Activated T-helper 2 cell treated with anti-CD3 and anti-CD28 coated beads, Interferon-gamma antibody, Interleukin-2, Interleukin-4, amounts not matched to agents 10 μg/mL and 5 μg/mL and 100 μg/mL, durations not matched to agents 14 hours and 24 hours and 36 hours (primary cell): ENCODE measurements at places on chromosomes 6 and 20. TPM values are rescaled to one million over a fixed set of nuclear protein-coding genes. Genes with fewer than 3 reads are reported as not detected.

DNA sequence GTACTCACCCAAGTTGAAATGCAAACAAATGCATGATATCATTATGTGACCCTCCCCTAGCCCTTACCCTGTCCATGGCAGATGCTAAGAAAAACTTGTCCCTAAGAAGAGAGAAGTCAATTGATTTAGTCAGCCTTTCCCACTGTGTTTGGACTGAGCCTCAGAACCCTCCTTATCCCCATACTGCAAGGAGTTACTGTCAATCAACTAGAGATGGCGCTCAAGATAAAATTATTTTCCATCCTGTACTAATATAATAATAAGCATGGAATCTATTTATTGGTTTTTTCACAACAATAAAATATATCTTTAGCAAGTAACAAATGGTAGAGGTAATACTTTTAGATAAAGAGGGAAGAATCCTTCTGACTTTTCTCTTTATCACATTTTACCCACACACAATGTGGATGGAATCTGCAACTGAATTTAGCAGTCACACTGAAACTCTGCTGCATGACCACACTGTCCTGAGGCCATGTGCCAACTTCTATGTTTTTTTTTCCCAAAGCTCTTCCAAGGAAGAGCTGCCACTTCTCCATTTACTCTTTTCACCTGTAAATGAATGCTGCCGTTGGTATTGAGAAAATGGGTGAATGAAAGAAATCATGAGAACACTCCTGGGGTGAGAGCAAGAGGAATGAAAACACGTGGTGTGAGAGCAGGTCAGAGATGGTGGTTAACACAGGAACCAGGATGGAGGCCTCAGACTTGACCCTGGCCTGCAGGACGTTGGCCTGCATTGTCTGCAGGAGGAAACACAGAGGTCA, 10.5 kb downstream of the NT5E start:
- DNase-seq, result no peak

DNA sequence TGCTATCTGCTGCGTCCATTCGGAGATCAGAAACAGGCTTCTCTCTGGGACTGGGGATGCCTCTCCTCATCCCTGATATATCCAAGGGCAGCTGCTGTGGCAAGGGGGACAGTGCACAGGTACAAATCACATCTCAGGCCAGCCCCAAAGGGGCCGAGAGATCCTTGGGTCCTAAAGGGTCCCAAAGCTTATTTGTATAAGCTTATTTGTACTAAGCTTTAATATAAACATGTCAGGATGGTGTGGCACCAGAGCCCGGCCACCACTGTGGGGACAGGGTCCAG, 45.3 kb downstream of the FGD2 start:
- DNase-seq, result no peak

DNA sequence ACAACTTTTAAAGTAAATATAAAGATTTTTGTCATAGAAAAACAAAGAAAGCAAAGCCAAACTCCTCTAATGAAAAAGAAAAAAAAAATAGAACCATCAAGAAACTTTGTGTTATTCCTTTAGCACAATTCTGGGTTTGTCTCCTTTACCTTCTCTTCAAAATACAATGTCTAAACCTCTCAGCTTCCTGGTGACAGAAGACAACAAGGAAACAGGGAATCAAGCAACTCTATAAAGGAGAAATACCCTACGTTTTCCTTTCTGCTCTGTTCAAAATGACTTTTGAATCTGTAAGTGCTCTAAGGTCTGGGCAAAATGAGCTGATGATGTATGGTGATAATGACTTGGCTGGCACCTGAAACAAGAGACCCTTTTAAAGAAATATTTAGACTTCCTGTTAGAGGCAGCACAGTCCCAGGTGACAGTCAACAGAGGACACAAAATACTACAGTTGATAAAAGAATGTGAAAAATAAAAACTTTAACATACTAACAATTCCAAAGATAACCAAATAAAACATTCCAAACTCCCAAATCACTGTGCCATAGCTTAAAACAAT, 101.4 kb downstream of the PRDM1 start:
- no peak for DNase-seq

GRCh38 chr6:154304191-154304590, 52.4 kb downstream of the IPCEF1 start:
- no peak for DNase-seq

DNA sequence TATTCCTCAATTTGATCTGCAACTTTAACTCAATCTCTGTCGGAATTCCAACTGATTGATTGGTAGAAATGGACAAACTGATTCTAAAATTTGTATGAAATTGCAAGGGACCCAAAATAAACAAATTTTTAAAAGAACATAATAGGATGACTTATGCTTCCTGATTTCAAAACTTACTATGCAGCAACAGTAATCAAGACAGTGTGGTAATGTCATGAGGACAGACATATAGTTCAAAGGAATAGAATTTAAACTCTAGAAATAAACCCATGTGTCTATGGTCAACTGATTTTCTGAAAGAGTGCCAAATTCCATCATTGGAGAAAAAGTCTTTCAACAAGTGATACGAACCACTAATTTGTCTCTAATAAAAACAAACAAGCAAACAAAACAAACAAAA, 1320.1 kb upstream of the GJE1 start:
- DNase-seq, result no peak

- no peak for DNase-seq
Observed at GRCh38 chr6:35683267-35683666, 5.4 kb downstream of the FKBP5 start.

DNA sequence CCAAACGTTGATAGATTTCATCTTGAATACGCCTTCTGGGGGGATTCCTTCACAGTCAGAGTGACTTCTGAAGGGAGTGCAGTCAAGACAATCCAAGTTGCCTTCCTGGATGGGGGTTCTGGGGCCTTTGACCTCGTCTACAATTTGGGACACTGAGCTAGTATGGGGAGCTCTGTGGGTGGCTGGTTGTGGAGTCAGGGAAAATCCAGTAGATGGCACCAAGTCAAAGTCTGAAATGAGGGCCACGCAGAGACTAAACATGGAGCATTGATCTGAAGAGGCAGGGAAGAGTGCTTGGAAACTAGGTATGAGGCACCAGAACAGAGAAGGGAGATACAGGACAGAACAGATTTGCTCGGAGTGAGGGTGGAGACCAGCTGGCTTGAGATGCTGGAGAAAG, 43.6 kb upstream of the CCN6 start:
- DNase-seq, result no peak

DNA sequence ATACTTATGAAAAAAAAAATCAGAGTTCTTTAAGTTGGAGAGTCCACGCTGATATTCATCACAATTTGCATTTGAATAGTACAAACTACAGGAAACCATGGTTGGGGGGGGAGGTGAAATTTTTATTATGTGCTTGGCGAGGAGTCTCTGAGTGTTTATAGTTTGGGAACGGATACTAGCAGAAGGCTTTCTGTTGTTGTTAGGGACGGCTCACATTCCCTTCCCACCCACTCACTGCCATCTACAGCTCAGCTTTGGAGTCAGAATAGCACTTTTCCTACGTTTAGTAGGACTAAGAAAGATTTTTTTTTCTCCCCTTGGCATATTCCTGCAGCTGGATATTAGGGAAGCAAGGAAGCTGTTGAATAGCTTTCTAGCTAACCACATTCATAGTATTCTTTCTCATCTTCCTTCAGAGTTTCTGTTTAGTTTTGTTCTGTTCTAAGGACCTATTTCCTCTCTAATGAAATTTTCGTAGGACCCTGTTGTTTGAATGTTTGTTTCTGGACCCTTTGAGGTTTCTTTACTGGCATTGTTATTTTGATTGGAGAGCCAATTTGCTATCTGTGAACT, 235.1 kb upstream of the ZNF217 start:
- DNase-seq, result no peak

- peak; percentile 21 for DNase-seq
Observed at GRCh38 chr20:35768731-35769664, 2.8 kb upstream of the PHF20 start.

- DNase-seq, result no peak
Observed at GRCh38 chr6:14524319-14524718, 406.7 kb downstream of the CD83 start.

DNA sequence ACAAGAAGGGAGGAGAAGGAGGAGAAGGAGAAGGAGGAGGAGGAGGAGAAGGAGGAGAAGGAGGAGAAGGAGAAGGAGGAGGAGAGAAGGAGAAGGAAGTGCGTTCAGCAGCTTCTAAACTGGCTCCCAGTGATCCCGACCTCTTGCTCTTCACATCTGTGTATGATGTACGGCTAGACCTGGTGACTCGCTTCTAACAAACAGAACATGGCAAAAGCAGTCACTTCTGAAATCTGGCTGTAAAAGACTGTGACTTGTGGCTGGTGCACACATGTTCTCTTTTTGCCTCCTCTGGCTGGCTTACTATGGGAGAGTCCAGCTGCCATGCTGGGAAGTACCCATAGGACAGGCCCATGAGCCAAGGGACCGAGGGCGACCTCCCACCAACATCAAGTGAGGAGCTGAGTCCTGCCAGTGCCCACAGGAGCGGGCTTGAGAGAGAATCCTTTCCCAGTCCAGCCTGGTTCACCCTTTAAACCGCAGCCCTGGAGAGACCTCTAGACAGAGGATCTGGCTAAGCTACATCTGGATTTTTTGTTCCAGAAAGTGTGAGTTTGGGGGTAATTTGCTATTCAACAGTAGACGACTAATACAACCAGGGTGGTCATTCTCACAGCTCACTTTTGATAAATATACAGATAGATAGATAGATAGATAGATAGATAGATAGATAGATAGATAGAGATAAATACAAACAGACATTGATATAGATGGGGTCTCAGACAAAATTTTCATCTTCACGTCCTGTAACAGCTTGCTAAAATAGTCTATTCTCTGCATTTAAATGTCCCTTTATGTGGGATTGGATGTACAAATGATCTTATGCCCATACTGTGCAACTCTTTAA, 42.3 kb downstream of the RPP40 start:
- no peak for DNase-seq

DNA sequence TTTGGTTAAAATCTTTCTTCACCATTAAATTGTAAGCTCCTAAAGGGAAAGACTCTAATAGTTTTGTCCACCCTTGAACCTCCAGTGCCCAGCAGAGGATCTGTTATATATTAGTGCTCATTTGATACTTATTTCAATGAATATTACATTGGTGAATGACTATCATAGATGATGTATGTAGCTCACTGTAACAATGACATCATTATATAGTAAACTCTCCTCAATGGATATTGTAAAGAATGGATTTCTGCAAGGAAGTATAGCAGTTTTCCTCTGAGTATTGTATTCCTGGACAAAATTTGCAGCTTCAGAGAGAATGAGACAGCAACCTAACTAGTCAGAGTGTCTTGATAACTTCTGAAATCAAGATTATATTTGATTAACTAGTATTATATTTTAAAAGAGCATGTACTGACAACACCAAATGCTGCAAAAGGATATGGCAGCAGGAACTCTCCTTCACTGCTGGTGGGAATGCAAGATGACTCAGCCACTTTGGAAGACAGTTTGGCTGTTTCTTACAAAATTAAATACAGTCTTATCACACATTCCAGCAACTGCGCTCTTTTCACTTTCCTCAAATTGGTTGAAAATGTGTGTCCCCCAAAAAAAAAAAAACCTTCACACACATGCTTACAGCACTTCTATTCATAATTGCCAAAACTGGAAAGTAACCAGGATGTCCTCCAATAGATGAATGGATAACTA, 189.8 kb upstream of the OPRM1 start:
- no peak for DNase-seq

DNA sequence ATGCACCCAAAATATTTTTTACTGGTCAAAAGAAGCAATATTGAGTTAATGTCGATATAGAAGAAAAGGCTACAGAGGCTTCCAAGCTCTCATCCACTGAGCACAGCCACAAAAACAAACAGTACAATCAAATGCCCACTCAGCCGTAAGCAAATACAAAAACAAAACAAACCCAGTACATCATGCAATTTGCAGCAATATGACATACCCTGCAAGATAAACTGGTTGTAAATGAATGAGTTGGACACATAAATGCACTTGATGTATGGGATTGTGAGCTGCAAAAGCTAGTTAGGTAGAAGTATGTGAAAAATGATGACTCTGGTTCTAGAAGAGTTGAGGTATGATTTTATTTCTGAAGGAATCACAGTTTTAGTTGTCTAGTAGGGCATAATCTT, 83.9 kb downstream of the SESN1 start:
- no peak for DNase-seq

- DNase-seq, result no peak
Observed at GRCh38 chr6:110622912-110623578, 146.6 kb upstream of the SLC22A16 start.

GRCh38 chr6:56689114-56689513, 46.4 kb upstream of the DST start:
- no peak for DNase-seq

GRCh38 chr6:147468634-147469033, 39.9 kb upstream of the SAMD5 start:
- DNase-seq, result no peak

GRCh38 chr20:47487175-47487917, 14.3 kb upstream of the NCOA3 start:
- DNase-seq, result peak; percentile 69

GRCh38 chr20:4563031-4563430, 158.7 kb upstream of the PRND start:
- no peak for DNase-seq

DNA sequence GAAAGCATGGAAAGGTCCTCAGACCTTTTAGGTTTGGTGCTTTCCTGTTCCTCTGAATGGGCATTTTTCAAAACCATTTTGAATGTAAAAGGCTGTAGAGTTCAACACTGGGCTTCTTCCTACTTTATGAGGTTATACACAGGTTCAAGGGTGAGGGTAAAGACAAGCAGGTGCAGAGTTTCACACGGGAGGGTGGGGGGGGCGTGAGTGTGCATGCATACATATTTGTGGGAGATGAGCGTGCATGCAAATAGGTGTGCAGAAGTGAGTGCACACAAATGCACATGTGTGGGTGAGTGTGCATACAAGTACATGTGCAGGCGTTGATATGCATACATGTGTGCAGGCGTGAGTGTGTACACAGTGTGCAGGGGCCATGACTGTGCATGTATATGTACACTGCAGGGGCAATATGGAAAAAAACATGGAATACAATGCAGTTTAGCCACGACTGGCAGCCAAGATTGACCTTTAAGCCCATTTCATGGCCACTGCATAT, 183.1 kb downstream of the GMPR start:
- no peak for DNase-seq

Gene EXOC2
- 53.3 and 53.9 TPM in 2 replicates for total RNA-seq

Gene DCDC2
- total RNA-seq, result not detected in 2 replicates

Gene ATP6V1G2
- 0.69 and 0.82 TPM in 2 replicates for total RNA-seq

Gene REM1
- total RNA-seq, result not detected in 2 replicates
